ENCODE measurements at places on chromosomes 2 and 18. TPM values are rescaled to one million over a fixed set of nuclear protein-coding genes. Genes with fewer than 3 reads are reported as not detected.

GRCh38 chr2:77519888-77520506 is 2.2 kb downstream of the LRRTM4 start:
- no peak for DNase-seq

The CYTIP gene
- 20.2 TPM for total RNA-seq

GRCh38 chr2:234977228-234977679 is 25.4 kb downstream of the SH3BP4 start:
- no peak for DNase-seq

DNA sequence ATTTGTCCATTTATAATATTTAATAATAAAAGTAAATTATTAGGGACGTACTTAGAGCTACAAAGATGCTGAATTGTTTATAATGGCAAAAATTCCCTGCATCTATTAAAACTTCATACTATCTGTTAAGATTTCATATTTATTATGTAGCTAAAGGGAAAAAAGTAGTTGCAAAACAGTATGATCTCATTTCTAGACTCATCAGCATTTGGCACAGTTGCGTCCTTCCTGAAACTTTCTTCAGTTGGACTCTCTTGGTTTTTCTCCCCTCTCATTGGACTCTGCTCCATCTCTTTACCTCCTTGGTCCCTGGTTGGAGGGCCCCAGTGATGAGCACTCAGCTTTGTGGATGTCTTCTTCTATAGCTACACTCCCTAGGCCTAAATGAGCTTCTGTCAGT is 99.6 kb downstream of the TMEM247 start:
- DNase-seq: no peak

The COL3A1 gene
- total RNA-seq: 33.9 TPM

DNA sequence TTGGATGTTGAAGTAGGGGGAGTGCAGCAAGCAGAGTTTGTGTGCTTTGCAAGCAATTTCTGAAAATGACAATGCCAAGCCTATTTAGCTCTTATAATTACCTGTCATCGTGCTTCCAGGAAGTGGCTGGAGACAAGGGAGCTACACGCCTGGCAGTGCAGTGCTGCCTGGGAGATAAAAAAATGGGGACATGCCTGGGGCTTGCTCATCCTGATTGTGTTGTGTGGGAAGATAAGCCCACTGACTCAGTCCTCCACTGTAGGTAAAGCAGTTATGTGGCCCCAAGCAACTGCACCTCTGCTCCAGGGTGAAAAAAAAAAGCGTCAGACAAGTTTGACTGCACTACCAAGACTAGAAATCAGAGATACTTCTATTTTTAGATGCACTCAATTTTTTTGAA is 396.9 kb upstream of the NXPH2 start:
- no peak for DNase-seq

DNA sequence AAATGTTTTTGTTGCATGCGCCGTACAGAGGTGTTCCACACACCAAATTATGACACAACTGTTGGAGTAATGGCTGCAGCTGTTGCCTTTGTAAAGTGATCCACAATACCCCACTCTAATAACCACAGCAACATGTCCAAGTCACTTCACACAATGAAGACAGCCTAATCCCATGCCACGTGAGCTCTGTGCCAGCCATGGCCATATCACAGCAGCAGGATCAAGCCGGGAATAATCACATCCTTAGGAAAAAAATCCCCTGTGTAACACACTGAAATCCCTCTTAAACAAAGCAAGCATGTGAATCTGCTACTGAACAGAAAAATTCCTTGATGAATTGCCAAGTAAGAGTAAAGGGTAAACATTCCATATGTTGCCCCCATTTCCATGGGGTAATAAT is 179.5 kb upstream of the PARD3B start:
- no peak for DNase-seq

DNA sequence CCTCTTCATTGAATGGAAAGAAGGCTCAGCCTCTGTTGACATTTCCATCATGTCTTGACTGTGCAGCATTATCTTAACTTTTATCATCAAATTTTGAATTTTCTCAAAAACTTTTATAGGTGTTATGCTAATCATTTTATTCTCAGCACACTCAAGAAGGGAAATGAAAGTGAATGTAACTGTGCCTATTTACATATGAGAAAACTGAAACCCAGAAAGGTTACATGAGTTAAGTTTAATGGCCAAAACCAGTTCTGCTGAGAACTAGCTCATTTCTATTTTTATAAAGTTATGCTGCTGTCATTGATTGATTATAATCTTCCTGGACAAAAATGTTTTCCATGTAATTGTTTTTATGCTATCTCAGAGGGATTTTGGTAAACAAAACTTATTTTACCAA is 618.8 kb upstream of the NRXN1 start:
- DNase-seq: no peak

GRCh38 chr2:127599211-127599610 is 46.7 kb upstream of the GPR17 start:
- no peak for DNase-seq

The NPPC gene
- total RNA-seq: not detected

GRCh38 chr2:152580714-152581113 is 136.5 kb downstream of the PRPF40A start:
- no peak for DNase-seq

The IL37 gene
- total RNA-seq: not detected

The FN1 gene
- 28.0 TPM for total RNA-seq

GRCh38 chr2:195390686-195391321 is 266.2 kb upstream of the SLC39A10 start:
- no peak for DNase-seq

- DNase-seq: no peak
Observed at GRCh38 chr2:158774681-158775080, 20.4 kb upstream of the DAPL1 start.

DNA sequence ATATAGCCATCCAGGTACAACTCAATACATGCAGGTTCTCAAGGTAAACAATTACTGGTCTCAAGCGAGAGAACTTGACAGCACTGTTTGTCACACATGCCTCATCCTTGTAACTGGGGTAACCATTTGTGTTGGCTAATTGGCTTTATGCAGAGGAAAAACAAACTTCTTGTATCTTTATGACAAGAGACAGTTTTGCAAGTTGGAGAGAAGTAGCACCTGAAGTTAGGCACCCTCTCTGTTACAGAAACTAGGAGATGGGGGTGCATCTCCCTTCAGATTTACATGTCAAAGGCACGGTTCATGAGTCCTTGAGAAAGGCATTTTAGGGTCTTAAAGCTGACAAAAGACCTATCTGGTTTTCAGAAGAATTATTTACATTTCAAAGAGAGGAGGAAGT is 241.7 kb downstream of the CD226 start:
- no peak for DNase-seq

- no peak for DNase-seq
Observed at GRCh38 chr2:28704621-28705020, 47.0 kb upstream of the PPP1CB start.

DNA sequence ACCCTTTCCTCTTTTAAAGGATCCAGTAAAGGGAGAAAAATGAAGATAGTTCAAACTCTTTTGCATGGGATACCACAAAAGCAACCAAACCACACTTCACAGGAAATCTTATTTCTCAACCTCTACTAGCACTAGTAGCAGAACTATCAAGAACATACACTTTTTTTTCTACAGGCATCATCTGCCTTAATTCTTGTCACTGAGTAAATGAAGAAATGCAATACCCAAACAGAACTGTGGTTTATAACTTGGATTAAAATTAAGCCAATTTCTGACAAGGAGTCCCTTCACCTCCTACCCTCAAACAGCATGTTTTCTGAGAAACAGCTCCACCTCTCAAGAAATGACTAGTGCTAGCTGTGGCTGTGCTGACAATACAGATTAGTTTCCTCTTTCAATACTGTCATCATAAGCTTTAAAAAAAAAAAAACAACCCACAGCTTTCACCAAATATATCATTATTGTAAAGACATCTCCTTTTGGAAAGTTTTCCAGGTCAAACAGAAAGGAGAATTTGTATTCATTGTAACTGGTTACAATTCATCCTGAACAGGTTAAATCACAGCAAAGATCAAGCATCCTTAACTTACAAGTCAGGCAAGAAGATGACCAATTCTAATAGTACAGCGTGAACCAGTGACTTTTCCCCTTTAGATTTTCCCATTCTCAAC is 44.4 kb downstream of the PTPN2 start:
- no peak for DNase-seq

GRCh38 chr2:67950919-67951318 is 111.9 kb downstream of the C1D start:
- no peak for DNase-seq

GRCh38 chr18:9066817-9067306 is 35.6 kb upstream of the NDUFV2 start:
- DNase-seq: no peak

DNA sequence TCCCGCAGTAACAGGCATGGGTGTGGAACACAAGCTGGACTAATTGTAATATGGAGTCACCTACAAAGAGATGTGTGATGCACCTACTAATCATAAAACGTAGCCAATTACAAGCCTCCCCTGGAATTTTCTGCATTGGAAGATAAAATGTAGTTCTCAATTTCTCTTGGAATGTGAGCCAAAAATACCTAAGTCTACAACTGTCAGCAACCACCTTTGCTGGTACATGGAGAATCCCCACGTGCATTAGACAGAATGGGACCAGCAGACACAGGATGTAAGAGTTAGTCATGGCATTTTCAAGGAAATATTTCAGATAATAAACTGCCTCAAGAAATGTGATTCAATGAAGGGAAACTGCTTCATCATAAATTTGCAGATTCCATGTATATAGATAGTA is 85.6 kb upstream of the DCC start:
- DNase-seq: no peak

GRCh38 chr2:148338541-148338940 is 306.0 kb upstream of the EPC2 start:
- DNase-seq: no peak

DNA sequence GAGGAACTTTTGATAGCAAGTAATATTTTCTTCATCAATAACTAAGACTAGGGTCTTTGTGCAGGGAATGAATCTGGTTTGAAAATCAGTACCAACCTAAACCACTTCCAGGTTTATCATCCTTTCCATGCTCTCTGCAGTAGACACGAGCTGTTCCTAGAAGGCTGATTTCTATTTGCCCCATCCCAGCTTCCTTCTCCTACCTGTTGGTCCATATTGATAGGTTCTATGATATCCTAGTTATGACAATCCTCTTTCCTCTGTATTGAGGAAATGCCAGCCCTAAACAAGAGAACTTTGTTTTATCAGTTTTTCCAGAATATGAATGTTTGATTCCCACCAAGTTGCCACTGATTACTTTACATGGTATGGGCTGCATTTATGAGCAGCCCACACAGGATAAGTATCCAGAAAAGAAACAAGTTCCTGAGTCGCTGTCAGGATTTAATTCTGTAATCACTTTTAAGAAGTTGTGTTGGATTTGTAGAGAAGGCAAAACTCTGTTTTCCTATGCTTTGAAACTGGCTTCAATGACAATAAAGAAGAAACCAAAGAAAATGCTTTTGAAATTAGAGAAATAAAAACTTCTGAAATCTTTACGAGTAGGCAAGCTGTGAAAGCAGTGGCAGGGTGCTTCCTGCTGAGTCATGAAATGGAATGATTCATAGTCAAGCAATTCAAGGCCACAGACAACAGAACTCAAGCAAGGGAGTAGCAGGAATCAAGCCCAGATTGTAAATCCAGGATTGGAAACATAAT is 37.3 kb upstream of the TANK start:
- DNase-seq: peak; percentile 64

DNA sequence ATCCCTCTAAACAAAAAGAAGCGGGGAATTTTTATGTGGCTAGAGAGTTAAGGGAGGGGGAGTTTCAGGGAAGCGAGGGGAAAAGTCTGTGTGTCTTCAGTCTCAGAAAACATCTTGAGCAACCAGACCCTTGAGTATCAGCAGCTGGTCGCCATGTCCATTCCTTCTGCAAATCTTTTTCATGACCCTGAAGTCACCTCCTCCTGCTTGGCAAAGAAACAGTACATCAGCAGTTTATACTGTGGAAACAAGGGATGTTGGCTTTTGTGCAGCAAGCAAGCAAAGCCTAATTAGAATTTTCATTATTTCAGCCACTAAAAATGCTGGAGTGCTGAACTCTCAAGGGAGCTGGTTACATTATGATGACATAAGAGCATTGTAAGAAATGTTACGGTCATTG is 187.4 kb upstream of the SLC8A1 start:
- no peak for DNase-seq

- no peak for DNase-seq
Observed at GRCh38 chr2:184730288-184730687, 132.0 kb downstream of the ZNF804A start.

- DNase-seq: no peak
Observed at GRCh38 chr2:18402831-18403230, 157.6 kb downstream of the RDH14 start.

The IL36A gene
- not detected for total RNA-seq

GRCh38 chr2:181111059-181111458 is 130.7 kb downstream of the UBE2E3 start:
- DNase-seq: no peak

DNA sequence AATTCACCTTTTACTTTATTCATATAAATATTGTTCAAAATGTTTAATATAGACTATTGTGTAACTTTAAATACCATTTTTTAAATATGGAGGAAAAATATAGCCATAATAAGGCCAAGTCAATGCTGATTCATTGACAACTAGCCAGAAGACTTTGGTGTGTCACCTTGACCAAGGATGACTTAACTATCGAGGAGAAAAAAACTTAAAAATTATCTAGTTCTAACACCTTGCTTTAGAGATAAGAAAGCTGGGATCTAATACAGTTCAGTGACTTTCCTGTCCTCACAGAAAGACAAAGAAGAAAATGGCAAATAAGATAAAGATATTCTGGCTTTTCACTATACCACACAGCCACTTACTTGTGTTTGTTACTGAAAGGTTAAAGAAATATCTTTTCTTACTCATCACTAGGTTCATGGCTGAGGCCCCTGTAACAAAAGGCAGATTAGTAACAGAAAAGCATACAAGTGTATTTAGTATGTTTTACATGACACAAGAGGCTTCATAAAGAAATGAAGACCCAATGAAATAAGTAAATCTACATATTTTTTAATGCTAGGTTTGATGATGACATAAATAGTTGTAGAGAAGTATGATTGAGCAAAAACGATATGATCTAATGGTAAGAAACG is 65.9 kb upstream of the LRRTM1 start:
- no peak for DNase-seq

The FBXO41 gene
- 8.4 TPM for total RNA-seq

DNA sequence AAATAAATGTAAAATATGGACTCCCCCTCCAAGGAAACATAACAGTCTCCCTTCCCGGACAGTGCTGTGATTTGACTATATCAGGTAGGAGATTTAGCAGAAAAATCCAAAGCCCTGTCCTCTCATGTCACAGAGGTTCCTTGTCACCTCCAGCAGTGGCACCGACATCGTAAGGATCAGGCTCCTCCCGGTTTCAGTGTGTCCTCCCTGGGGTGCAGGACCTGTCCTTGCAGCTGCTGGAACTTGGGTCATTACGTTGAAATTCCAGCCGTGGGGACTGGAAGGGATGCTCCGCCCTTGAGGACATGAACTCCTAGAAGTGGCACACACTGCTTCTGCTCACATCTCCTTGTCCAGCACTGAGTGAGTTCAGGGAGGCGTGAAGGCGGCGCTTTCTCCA is 101.1 kb upstream of the ODC1 start:
- no peak for DNase-seq

All from Peyer's patch (tissue), 4 donors.